ENCODE measurements at places on chromosomes 5 and 9. TPM values are rescaled to one million over a fixed set of nuclear protein-coding genes. Genes with fewer than 3 reads are reported as not detected.

Gene MARVELD2
- 2.3 TPM for total RNA-seq

- DNase-seq = peak; percentile 53
Measured at GRCh38 chr9:123757547-123757946, 172.4 kb downstream of the DENND1A start.

- DNase-seq = no peak
Measured at GRCh38 chr5:156920042-156920860, 42.8 kb downstream of the TIMD4 start.

Gene IL3
- total RNA-seq = not detected

GRCh38 chr5:20604992-20605391 lies 617.0 kb upstream of the CDH18 start:
- no peak for DNase-seq

DNA sequence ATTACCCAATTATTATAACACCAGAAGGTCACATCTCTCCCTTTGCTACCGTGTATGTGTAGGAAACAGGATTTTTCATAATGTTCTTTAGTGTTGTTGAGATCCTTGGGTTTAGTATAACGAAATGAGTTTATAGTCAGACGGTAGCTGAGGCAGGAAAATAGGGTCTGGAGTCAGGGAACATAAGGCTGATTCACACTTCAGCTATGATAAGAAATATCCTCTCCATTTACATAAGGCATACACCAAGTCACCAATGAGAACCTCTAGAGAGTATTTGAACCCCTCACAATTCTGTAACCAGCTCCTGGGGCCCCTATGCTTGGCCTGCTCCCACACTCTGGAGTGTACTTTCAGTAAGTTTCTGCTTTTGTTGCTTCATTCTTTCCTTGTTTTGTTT lies 58.9 kb upstream of the ANKH start:
- no peak for DNase-seq

Gene LSM11
- 5.6 TPM for total RNA-seq

GRCh38 chr9:85723215-85723614 lies 18.5 kb downstream of the AGTPBP1 start:
- DNase-seq = no peak

Gene PDE6A
- not detected for total RNA-seq

DNA sequence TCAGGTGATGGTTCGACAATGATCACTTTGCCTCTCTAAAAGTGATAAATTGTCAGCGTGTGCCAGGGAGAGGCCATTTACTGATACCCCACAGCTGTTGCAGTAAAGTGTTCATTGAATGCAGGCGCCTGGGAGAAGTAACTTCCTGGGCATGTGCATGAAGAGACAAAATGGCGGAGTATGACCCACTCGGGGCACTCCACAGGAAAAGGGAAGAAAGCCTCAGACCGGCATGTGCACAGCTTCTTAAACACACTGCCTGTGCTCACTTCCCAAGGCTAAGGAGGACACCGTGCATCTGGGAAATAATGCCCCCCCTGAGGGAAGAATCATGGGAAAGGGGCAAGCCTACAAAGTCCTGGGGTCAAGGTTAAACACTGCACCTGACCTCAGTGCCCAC lies 329.5 kb downstream of the ICE1 start:
- DNase-seq = no peak

DNA sequence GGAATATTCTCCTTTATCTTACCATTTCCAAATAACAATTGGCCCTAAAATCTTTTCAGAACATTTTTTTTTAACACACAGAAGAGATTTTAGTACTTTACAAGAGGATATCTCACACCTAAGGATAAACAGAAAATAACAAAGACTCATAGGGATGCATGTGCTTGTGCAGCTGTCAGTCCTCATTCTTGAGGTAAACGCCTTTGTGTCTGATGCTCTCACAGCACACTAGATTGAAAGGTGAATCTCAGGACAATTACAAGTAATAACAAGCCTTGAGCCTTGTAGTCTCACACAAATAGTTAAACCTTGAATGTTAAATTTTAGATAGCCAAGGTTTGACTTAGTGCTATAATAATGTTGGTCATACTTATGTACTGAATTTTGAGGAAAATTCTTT lies 439.2 kb downstream of the PTPRD start:
- DNase-seq = no peak

DNA sequence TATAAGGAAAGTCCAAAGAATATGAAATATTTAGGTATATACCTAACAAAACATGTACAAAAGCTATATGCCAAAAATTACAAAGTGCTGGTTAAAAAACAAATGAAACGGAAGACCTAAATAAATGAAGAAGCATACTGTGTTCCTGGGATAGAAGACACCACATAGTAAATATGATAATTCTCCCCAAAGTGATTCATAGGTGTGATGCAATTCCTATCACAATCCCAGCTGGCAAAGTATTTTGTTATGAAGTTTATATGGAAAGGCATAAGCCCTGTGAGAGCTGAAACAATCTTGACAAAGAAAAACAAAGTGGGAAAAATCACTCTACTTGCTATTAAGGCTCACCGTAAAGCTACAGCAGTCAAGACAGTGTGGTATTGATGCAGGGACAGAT lies 2.6 kb upstream of the SMIM23 start:
- peak; percentile 68 for DNase-seq

Measured in fibroblast of villous mesenchyme (primary cell).